ENCODE measurements at places on chromosomes 5 and 9.

DNA sequence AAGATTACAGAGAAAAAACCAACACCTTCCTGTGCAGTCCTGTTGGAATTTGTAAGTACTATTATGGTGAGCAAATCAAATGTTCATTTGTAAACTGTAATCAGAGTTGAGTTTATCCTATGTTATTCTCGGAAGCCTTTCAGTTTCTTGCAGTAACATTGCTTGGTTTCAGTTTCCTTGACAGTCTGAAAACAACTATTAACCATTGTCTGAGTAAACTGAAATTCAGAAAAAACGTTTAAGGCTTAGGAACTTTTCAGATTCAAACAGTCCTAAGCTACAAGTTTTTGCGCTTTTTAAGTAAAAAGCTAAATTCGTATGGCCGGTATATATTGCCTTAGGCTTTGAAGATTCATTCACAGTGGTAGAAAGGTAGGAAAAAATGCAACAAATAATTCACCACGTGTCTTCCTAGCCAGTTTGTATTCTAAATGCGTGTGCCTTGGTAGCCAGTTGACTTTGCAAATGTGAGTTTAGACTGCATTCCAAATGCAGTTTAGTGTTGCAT is 2.5 kb downstream of the GPBP1 start:
- no peak for DNase-seq

GRCh38 chr5:35963381-35963843 is 25.0 kb upstream of the CAPSL start:
- no peak for DNase-seq

- DNase-seq = no peak
Observed at GRCh38 chr5:5203451-5203850, 63.3 kb downstream of the ADAMTS16 start.

DNA sequence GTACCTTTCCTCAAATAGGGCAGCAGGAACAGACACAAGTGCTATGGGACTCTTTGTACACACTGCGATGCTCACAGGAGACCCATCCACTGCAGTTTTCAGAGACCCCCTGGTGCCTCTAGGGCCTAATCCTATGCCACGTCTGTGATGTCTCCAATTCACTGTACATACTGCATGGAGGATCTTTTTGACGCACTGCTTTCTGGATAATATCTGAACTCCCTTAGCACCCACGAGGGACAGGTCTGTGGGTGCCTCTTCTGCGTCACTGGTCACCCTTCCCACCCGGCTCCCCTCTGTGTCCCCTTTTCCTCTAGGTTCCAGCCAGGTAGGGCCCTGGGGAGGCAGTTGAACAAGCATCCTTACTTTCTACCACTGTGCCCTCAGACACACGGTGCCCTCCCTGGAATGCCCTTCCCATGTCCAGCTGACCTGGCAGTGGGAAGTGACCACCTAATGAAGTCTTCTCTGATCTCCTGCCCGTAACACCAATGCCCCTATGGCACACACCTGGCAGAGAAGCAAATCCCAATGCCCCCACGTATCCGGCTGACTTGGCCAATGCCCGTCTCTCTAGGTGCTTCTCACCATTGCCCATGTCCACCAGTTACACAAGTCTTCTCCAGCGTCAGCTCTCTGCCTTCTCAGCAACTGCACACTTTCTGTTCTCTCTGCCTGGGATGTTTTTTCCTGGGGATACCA is 41.5 kb downstream of the FOXI1 start:
- DNase-seq = no peak

DNA sequence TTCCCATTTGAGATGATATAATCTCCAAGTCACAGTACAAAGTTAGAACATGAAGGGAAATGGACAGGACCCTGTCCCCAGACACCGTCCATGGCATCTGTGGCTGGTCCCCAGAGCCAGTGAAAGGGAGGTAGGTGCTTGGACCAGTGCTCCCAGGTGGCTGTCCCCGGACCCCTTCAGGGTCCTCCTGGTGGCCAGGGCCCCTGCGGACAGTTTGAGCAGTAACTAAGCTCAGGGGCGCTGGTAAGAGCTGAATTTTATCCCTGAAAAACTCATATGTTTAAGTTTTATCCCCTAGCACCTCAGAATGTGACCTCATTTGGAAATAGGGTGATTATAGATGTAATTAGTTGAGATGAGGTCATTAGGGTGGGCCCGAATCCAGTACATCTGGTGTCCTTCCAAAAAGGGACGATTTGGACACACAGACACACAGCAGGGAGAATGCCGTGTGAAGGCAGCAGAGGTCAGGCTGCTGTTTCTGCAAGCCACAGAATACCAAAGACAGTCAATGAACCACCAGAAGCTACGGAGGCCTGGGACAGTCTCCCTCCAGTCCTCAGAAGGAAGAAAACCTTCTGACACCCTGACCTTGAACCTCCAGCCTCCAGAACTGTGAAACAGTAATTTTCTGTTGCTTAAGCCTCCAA is 185.0 kb downstream of the ATPSCKMT start:
- no peak for DNase-seq

- no peak for DNase-seq
Observed at GRCh38 chr9:111928359-111928720, 31.7 kb downstream of the UGCG start.

GRCh38 chr5:143142596-143143435 is 260.7 kb downstream of the NR3C1 start:
- no peak for DNase-seq

- no peak for DNase-seq
Observed at GRCh38 chr5:5487585-5488360, 65.3 kb downstream of the ICE1 start.

DNA sequence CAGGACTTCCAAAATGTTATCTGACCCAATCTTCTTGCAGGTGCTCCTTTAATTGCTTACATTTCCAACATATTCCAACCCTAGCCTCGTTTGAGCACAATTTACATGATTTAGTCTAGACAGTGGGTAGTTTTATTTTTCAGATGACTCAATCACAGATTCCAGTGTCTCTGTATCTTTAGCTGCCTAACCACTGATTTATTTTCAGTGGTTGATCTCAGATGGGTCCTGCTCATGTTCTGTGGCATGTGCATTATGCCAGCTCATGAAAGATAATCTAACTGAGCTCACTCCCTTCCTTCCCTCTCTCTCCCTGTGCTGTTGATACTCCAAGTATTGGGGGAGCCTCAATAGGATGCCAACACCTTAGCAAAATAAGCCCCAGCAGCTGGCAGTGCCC is 106.1 kb upstream of the ICE1 start:
- no peak for DNase-seq

- DNase-seq = no peak
Observed at GRCh38 chr5:77991084-77991483, 214.9 kb upstream of the TBCA start.
